ENCODE measurements at places on chromosomes 6 and 20.

DNA sequence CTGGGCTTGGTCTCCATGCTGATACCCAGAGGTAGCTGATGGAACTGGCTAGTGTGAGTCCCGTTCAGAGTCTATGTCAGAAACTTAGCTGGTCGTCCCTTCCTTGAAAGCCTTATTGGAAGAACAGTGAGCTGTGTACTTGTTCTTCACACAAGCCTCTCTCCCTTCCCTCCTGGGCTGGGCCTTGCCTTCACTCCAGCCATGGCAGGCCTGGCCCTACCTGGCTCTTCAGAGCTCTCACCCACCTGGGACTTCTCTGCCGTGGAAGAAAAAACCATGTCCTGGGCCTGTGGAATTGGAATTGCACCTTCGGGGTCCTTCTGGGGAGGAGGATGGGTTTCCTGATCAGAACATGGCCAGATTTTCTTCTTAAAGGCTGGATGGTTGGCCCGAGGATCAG lies 20.3 kb upstream of the ZNF831 start:
- no peak for DNase-seq

GRCh38 chr20:3998998-3999397 lies 16.4 kb downstream of the RNF24 start:
- no peak for DNase-seq

DNA sequence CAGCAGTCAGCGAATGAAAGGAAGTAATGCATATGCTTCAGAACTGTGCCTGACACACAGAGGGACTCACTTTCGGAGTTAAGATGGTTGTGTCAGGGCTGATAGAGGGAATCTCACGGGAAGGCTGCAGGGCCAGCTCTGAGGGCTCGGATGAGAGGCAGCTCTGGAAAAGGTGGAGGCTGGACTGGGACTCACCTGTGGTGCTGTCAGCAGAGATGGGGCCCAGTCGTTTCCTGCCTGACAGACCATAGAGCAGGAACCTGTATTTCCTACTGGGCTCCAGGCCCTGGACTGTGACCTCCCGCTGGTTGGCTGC lies 9.3 kb downstream of the CYP21A2 start:
- no peak for DNase-seq

DNA sequence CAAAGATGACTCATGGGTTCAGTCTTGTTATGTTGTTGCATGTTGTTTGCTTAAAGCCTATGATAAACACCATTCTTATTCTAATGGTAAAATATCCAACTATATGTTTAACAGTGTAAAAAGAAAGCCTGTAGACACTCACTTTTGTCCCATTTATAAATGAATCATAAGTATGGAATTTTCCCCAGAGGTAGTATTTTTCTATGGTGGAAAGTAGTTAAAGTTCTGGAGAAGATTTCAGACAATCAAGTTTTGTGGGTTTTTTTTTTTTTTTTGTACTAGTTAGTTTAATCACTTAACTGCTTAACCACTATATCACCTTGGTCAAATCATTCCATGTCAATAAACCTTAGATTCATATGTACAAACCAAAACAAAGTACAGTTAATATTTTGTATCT lies 35.8 kb downstream of the PTCHD4 start:
- DNase-seq: no peak

- DNase-seq: peak; percentile 47
Measured at GRCh38 chr20:22770241-22770800, 185.9 kb upstream of the FOXA2 start.

GRCh38 chr6:158409451-158409850 lies 97.2 kb downstream of the TULP4 start:
- DNase-seq: peak; percentile 23

DNA sequence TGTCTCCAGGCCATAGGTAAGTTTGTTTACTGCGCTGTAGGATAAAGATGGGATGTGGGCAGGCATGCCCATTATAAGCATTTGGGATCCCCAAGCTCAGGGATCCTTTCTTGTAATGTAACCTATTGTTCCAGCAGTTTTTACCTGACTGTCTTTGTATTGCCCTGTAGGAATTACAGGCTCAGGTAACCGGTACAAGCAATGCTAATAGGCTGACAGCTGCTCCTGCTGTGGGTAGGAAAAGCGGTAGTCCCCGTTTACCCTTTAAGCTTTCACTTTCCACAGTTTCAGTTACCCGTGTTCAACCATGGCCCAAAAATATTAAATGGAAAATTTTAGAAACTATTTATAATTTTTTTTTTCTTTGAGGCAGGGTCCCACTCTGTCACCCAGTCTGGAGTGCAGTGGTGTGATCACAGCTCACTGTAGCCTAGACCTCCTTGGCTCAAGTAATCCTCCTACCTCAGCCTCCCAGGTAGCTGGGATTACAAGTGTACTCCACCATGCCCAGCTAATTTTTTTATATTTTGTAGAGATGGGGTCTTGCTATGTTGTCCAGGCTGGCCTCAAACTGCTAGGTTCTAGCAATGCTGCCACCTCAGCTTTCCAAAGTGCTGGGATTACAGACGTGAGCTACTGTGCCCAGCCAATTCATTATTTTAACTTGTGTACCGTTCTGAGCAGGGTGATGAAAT lies 108.6 kb downstream of the CDYL start:
- no peak for DNase-seq

- peak; percentile 19 for DNase-seq
Measured at GRCh38 chr20:25541676-25542075, 43.7 kb downstream of the NINL start.

- DNase-seq: no peak
Measured at GRCh38 chr20:51939259-51939585, 136.9 kb upstream of the SALL4 start.

DNA sequence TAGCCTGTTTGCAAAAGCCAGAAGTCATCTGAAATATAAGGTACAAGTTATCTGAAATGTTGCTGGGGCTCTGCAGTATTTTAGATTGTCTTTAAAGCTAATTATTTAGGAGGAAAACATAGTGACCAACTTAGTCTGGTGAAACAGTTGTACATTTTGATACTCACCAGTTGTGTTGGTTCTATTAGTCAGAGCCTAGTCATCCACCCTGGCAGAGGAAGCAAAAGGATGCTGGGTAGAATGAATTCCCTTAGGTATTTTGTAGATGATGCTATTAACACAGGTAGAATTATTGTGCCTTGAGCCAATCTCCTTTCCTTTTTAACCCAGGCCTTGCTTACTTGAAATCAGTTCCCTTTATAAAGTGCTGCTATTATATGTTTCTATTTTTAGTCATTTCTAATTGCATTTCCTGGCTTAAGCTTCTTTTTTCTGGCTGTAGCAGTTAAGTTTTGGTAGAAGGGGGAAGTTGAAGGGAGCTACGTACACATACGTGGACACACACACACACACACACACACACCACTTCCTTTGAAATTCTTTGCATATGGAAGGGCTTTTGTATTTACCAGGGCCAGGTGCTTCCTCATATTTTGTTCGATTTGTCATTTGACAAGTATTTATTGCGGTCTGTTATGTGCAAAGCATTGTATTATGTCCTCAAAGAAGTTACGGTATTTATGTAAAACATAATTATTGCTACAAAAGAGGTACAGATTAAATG lies 82.4 kb downstream of the RTN4IP1 start:
- DNase-seq: peak; percentile 91

- DNase-seq: no peak
Measured at GRCh38 chr6:119323931-119324330, 25.6 kb downstream of the MAN1A1 start.

DNA sequence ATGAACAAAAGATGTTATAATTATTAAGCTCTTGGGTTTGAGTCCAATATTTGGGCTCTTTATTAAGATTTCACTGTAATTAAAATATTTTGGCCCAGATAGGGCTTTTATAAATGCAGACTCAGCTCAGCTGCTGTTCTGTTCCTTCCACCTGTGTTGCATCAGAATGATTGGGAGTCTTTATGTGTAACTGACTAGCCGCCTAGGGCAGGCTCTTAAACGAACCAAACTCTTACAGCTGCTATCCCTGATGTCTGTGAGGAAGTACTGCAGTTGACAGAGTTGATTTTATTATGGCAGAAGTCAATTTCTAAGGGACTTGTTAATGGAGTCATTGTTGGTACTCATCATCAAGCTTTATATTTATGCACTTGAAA lies 144.7 kb downstream of the MYO6 start:
- no peak for DNase-seq

Measured in fibroblast of skin of back (primary cell).